ENCODE measurements at places on chromosomes 6 and 20.

DNA sequence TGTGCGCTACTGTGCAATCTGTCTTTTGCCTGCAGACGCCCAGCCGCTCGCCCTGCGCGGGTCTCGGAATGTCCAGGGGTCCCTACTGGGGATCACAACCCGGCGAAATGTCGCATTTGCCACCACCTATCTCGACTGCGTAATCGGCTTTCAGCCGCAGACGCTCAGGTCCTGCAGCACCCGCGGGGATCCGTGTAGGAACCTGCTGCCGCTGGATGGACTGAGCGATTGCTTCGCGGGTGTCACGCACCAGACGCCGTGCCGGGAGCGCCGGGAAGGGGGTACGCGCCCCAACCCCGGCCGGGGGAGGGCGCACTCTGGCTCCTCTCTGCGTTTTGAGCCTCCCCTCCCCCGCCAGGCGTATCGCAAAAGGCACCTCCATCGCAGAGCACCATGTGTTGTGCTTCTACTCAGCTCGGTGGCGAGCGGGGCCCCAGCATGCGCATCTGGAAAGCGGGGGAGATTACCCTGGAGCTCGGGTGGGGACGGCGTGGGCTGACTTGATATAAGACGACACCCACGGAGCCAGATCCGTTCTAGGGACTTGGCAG, 747 bp upstream of the PTPRA start:
- no peak for DNase-seq

DNA sequence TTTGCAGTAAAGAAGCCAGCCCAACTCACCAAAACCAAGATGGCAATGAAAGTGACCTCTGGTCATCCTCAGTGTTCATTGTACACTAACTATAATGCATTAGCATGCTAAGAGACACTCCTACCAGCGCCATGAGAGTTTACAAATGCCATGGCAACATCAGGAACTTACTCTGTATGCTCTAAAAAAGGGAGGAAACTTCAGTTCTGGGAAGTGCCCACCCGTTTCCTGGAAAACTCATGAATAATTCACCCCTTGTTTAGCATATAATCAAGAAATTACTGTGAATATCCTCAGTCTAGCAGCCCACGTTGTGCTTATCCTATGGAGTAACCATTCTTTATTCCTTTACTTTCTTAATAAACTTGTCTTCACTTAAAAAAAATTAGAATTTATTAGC, 19.4 kb upstream of the TRERF1 start:
- DNase-seq, result no peak

DNA sequence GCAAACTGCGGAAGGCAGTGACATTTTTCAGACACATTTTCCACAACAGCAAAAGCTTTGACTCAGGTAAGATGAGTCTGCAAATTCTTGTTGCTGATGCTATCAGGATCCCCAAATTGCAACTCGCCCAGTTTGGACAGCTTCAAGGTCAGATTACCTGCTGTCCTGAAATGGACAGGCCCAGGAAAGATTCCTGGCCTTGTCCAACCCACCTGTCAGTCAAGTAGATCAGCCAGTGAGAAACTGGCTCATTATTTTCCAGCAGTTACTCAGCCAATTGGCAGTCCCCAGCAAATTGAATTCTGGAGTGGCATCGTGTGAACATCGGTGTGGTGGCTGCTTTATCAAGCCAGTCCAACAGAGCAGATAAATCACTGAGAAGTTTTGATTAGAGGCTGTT, 84.5 kb upstream of the SNAP25 start:
- DNase-seq, result no peak

DNA sequence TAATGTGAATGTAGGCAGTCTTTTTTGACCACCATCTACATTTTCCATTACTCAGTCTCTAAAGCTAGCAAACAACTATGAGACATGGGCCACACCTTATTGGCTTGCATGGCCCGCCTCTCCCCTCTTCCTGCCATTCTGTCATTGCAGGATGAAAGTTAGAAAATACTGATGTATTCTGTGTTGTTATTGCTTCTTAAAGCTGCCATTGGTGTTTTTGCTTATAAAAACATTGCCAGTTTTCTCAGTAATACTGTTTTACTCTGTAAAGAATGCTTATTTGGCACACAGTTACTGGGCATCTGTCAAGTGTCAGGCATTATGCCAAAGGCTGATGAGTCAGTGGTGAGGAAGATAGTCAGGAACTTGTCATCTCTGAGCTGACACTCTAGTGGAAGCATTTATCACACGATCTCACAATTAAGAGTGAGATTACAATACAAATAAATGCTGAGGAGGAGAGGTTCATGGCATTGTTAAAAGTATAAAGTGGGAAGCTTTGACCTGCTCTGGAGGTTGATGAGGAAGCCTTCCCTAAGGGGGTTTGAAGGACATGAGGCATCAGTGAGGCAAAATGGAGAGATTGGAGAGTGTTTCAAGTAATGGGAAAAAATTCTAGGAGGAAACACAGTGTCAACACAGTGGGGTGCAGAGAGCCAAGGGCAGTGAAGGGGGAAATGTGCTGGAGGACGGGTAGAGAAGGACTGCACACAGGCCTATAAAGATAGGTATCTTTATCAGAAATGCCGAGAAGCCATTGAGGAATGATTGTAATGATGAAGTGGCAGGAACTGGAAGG, 14.7 kb downstream of the KLHL32 start:
- DNase-seq, result peak; percentile 82

DNA sequence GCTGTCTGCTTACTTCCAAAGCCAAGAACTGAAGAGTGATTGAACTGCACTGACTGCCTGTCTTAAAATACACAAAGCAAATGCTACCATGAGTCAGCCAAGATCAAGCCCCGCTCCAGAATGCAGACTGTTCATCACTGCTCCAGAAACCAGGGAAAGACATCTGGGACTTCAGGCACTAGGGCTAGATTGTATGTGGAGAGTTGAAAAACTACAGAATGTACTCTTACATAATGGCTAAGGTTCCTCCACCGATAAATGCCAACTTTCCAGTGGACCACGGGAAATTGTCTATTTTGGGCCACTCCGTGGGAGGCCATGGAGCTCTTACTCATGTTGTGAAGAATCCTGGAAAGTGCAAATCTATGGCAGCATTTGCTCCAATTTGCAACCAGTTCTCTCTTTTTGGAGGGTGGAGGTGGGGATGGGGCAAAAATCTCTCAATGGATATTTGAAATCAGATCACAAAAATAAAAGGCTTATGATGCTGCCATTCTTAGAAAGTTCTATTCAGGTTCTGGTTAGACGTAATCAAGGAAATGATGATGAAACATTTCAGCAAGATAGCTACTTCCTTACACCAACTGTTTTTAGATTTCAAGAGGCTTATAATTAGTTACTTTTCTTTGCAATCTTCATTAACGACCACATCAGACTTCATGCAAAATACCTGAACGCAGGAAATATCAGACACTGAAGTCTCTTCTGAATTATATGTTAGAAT, 11.8 kb upstream of the CAP2 start:
- peak; percentile 52 for DNase-seq

DNA sequence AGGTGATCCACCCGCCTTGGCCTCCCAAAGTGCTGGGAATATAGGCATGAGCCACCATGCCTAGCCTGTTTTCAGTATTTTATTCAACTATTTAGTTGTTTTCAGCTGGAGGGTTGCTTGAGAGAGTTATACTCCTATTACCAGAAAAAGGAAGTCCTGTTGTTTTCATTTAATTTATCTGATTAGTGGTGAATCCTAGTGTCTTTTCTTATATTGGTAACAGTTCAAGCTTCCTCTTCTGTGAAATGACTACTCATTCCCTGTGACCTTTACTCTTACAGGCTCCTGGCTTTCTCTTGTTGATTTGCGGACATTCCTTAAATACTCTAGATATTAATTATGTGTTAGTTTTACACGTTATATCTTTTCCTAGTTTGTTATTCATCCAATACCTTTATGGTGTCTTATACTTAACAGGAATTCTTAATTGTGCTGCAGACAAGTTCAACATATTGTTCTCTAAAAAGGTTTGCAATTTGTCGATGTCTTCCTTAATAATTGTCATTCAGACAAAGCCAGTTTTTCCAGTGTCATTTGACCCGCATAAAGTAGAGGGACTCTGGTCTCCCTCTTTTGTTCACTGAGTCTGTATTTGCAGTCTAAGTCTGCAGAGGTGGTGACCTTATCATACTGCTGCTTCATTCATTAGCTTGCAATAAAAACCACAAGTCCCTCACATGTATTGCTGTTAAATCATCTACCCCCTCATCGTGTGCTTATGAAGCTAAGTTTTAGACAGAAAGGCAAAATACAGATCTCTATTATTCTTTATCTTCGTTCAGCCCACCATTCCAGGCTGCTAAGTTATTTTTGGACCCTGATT, 51.4 kb downstream of the ZBTB9 start:
- no peak for DNase-seq

DNA sequence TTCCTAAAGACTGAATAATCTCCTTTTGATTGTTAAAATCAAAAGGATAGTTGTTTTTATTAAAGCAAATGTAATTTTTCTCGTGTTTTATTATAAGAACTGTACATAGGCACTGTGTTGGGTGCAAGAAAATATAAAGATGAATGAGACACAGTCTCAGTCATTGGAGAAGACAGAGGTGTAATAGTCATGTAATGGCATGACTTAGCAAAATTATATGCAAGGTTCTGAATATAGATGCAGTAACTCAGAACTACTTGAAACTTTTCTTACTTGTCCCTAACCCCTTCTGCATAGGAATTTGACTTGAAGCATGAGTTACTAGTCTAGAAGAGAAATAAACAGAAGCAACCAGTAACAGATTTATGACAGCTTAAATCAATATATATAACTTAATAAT, 14.9 kb downstream of the WTAP start:
- DNase-seq, result no peak

DNA sequence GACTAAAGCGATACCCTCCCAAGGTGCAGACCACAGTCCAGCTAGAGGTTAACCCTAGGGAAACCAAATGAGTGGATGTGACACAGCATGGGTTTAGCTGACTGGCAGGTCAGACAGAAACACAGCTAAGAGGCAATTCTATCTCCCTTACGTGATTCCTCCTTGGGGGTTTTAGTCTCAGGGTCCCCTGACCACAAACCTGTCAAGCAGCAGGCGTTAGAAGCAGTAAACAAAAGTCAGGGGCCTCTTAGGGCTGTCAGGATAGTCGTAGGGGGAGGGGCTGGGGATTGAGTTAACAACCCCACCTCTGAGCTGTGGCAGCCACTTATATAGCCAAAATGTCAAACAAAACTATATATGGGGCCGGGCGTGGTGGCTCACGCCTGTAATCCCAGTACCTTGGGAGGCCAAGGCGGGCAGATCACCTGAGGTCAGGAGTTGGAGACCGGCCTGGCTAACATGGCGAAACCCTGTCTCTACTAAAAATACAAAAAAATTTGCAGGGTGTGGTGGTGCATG, 13.6 kb downstream of the KCNK5 start:
- no peak for DNase-seq

- no peak for DNase-seq
Measured at GRCh38 chr20:47276851-47277534, 79.5 kb downstream of the ZMYND8 start.

- DNase-seq, result no peak
Measured at GRCh38 chr20:62511915-62512610, 36.3 kb upstream of the GATA5 start.

DNA sequence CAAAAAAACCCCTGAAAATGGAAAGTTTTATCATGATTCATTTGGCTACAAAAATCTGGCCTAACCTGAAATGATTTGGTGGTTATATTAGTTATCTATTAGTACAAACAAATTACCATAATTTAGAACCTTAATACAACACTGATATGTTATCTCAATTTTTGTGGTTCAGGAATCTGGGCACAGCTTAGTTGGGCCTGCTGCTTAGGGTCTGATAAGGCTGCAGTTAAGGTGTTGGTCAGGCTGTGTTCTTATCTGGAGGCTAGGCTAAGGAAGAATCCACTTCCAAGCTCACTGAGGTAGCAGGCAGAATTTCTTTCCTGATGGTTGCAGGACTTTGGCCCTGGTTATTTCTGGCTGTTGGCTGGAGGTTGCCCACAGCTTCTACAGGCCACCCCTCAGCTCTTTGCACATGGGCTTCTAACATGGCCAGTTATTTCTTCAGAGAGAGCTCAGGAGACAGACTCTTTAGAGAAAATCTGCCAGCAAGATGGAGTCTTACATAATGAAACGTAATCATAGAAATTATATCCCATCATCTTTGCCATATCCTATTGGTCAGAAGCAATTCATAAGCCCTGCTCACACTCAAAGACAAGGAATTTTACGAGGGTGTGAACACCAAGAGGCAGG, 11.4 kb downstream of the TRIM38 start:
- peak; percentile 36 for DNase-seq

- no peak for DNase-seq
Measured at GRCh38 chr6:121438869-121439268, 3.4 kb downstream of the GJA1 start.

GRCh38 chr6:125793280-125793679, 2.5 kb downstream of the NCOA7 start:
- DNase-seq, result peak; percentile 41

- no peak for DNase-seq
Measured at GRCh38 chr6:142055219-142055618, 77.5 kb upstream of the GJE1 start.

- DNase-seq, result peak; percentile 67
Measured at GRCh38 chr6:131819572-131820124, 11.8 kb downstream of the ENPP1 start.

DNA sequence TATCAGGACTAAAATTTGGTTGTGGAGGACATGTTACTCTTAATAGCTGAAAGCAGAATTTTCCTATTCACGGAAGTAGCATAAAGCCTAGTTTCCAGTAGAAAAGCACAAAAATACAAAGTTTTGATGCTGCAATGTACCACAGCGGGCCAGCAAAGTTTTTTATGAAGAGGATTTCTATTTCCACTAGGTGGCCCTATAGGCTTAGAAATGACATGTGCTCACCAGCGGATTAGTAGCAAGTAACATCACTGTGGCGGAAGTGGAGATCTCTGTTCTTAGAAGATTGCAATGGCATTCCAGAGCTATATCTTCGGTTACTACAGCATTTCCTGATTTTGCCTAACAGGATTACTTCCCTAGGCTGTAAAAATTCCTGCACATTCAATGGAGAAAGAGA, 1219.0 kb upstream of the EYS start:
- no peak for DNase-seq
